ENCODE measurements at places on chromosomes 5 and 9.

DNA sequence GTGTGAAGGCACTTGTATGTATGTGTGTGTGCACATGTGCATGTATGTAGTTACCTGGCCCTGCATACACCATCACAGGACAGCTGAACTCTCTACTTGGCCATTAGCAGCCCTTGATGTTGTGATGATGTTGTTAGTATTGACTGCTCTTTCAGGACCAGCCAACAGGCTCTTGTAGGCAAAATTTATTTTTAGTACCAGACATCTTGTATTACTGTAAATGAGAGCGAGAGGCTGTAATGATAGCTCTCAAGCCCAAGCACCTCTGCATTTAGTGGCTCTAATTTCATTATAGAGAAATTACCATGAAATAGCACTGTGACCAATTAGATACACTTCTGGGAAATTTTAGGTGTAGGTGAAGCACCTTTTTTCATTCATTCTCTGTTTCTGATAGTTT is 158.0 kb downstream of the SMARCA2 start:
- no peak for DNase-seq

- no peak for DNase-seq
Measured at GRCh38 chr5:115683081-115683480, 57.2 kb upstream of the TMED7 start.

DNA sequence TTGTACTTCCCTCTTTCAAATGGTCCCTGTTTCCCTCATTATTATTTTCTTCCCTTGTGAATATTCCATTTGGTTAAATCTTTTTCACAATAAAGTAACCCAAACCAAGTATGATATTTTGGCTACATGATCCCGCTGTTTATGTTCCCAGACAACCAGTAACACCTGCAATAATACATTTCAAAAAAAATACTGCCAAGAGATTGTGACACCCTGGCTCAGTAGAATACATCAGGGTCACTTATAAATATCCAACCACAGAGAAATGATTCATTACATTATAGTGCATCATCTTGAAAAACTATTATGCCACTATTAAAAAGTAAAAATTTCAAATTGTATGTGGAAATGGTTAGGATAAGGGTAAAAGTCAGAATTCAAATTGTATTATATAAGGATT is 7.2 kb upstream of the OXCT1 start:
- no peak for DNase-seq

DNA sequence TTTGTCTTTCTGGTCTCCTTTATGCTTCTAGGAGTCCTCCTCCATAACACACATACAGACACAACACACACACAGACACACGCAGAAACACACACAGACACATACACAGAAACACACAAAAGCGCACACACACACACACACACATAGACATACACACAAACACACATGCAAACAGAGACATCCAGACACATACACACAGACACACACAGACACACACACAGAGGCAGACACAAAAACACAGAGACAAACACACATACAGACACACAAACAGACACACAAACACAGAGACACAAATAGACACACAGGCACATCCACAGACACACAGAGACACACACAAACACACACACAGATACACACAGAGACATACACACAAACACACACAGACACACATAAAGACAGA is 220.2 kb downstream of the IRX2 start:
- no peak for DNase-seq

DNA sequence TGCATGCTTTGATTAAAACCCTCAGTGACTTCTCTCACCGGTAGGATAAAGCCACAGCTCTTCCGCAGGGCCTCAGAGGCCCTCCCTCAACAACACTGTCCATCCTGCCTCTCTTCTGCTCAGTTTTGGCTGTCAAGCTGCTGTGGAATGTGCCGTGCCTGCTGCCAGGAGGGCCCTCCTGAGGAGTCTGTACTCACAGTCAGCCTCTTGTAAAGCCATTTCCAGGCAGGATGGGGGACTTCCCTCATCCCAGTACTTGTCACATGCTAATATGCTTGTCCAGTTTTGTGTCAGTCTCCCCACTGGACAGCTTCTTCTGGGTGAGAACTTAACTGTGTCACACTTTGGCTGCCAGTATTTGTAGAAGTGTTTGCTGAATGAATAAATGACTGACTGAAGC is 13.9 kb upstream of the DDX41 start:
- no peak for DNase-seq

DNA sequence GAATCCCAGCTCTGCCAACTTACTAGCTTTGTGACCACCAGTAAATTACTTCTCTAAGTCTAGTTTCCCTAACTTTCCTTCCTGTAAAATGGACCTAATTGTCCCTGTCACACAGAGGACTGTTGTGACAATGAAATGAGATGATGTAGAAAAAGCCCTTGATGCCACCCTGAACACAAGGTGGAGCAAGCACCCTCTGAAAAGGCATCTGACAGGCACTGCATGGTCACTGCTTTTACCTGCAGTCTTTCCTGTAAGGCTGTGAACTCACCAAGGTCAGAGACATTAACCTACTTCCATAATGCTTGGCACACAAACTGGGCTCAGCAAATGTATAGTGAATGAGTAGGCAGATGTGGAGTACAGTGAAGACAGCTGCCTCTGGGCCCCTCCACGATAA is 6.1 kb downstream of the SLC31A2 start:
- DNase-seq = no peak

DNA sequence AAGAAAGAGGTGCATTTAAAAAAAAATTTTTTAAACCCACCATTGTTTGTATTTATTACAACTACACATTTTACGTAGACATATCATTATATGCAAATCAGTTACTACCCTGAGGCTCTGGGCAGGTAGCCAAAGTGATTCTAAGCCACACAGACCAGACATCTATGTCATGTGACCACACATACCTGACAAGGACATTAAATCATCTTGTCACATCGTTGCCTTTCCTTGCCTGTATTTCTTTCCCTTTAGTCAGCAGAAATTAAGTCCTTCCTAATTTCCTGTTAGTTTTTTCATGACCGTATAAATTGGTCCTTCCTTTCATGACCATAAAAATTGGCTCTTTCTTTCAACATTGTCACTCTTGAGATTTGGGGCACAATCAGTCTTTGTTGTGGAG is 134.2 kb upstream of the MARCHF11 start:
- no peak for DNase-seq

- DNase-seq = no peak
Measured at GRCh38 chr5:112004867-112005622, 248.1 kb upstream of the NREP start.

GRCh38 chr5:181114844-181115778 is 15.9 kb downstream of the OR2V1 start:
- no peak for DNase-seq

- DNase-seq = no peak
Measured at GRCh38 chr5:15821506-15821905, 321.5 kb downstream of the FBXL7 start.

DNA sequence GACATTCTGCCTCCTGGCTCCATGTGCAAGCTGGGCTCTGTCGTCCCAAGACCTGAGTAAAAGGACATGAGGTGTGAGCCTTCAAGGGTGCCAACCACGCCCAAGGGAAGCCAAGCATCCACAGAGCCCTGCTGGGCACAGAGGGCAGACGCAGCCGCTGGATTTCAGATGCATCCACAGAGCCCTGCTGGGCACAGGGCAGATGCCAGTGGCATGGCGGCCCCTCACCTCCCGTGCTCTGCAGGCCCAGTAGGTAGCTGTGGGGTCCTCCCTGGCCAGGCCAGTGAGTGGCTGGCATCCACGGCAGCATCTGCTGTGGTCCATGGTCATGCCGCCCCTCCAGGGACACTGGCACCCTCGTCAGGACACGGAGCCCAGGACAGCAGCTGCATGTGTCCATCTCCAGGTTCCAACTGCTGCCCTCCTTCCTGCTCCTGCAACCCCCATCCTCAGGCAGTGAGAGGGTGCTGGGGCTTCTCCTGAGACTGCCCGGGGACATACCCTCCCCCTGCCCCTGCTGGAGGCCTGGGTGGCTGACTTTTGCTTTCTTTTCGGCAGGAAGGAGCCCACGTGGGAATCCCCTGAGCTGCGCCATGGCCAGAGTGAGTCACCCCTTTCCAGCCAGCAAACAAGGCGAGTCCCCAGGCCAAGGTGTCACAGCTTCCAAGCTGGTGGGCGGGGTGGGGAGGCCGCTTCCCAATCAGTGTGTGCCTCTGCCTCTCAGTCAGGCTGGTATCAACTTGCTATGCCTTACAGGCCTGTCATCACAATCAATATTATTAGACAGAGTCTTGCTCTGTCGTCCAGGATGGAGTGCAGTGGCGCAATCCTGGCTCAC is 4.0 kb upstream of the TRAF2 start:
- DNase-seq = peak; percentile 96
